ENCODE measurements at places on chromosomes 7 and 10. TPM values are rescaled to one million over a fixed set of nuclear protein-coding genes. Genes with fewer than 3 reads are reported as not detected.

DNA sequence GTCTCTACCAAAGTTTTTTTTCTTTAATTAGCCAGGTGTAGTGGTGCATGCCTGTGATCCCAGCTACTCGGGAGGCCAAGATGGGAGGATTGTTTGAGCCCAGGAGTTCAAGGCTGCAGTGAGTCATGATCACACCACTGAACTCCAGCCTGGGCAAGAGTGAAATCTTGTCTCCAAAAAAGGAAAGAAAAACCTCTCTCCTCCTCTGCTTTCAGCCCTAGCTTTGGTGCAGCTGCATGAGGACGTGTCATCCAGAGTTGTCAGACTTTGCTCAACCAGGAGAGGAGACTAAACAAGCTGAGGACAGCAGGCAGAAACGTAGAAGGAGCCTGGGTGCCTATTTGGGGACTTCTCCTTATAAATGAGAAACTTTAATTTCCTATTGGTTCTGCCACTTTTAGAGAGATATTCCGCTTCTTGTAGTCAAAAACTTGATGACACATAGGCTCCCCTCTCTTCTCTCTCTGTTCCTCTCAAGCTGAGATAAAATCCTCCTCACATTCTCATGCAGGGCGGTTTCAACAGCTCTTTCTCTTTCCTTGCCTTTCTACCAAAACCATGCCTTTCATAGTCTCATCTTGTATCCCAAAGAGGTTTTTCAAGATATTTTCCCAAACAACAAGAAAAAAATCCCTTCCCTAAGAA, 205.4 kb downstream of the ARHGAP12 start:
- no peak for DNase-seq

The GIMAP7 gene
- 18.8 TPM for total RNA-seq

The GCK gene
- 2.4 TPM for total RNA-seq

The LIPJ gene
- 0.87 TPM for total RNA-seq

GRCh38 chr7:81688622-81689411, 81.0 kb downstream of the HGF start:
- no peak for DNase-seq

GRCh38 chr10:63798599-63799498, 277.6 kb downstream of the REEP3 start:
- DNase-seq: peak; percentile 58

The KIF20B gene
- 2.5 TPM for total RNA-seq

GRCh38 chr10:26455567-26456315, 17.6 kb downstream of the APBB1IP start:
- DNase-seq: no peak

DNA sequence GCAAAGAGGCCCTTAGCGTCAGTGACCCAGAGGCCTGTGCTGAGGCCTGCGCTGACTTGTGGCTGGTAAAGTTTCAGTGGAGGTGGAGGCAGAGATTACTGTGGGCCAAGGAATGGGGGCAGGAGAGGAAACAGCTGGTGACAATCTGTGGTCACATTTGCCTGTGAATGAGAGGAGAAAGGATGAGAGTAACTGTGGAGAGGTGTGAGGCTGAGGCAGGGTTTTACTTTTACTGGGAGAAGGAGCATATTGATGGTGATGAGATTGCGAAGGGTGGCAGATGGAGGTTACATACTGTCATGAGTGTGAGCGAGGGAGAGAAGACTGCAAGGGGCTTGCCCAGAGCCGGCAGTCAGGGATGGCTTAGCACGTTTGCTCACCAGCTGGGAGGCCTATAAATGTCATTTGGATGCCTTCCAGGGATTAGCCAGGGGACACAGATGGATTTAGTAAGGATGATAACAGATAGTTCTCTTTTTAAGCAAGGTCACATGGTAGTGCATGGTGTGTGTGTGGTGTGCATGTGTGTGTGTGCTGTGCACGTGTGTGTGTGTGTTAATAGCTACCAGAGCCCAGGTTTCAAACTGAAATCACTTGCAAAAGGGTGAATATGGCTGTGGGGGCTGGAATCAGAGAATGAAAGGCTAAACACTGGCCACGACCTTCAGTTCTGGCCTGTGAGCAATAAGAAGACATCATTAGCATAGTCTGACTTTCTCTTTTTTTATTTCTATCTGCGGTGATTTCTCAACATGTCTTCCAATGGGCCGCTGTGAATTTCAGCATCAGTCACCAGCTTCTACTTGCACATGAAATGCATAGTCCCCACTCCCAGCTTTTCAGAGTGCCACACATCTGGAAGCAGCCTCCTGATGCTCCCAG, 291.5 kb upstream of the ZNF32 start:
- no peak for DNase-seq

DNA sequence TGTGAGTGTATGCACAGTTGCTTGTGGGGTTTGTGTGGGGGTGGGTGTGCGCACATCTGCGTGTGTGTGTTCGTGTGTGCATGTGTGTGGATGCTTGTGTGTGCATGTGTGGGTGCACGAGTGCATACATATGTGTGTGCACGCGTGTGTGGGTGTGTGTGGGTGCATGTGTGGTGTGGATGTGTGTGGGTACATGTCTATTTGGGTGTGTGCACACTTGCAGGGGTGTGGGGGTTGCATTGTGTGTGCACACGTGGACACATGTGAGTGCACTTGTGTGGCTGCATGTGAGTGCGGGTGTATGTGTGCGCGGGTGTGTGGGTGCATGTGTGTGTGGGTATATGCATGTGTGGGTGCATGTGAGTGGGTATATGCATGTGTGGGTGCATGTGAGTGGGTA, 73.7 kb downstream of the NKX6-2 start:
- no peak for DNase-seq

The SRRM3 gene
- 3.1 TPM for total RNA-seq

- DNase-seq: no peak
Measured at GRCh38 chr10:71779641-71780040, 6.3 kb upstream of the VSIR start.

DNA sequence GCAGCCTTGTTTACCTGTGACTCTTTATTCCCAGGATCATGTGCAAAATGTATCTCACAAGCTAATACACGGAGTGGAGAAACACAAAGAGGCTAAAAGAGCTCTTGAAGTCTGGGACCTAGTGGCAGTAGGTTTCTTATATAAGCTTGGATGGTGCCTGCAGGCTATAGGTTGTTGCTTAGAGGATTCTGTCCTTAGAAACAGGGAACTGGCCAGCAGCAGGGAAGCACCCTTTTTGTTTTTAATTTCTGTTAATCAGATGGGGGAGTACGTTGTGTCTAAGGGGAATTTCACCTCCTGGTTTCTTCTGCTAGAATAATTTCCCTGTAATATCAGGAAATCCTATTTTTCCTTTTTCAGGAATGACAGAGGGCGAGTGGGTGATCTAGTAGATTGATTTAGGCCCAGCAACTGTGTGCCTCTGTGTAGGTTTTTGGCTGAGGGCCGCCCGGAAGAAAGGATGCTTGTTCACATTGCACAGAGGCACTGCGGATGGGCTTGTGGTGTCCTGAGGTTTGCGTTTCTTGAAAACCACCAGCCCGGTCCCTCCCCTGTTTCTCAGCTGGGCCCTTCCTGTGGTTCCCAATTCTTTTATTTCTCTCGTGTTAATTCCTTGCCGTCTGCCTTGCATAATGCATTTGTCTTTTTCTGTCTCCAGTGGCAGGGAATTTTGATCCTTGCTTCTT, 158.0 kb downstream of the CAMK1D start:
- DNase-seq: no peak

- DNase-seq: no peak
Measured at GRCh38 chr10:120607016-120607709, 150.1 kb downstream of the PLPP4 start.

GRCh38 chr10:79223091-79224048, 123.9 kb upstream of the PPIF start:
- DNase-seq: peak; percentile 34

The TFEC gene
- 4.8 TPM for total RNA-seq

DNA sequence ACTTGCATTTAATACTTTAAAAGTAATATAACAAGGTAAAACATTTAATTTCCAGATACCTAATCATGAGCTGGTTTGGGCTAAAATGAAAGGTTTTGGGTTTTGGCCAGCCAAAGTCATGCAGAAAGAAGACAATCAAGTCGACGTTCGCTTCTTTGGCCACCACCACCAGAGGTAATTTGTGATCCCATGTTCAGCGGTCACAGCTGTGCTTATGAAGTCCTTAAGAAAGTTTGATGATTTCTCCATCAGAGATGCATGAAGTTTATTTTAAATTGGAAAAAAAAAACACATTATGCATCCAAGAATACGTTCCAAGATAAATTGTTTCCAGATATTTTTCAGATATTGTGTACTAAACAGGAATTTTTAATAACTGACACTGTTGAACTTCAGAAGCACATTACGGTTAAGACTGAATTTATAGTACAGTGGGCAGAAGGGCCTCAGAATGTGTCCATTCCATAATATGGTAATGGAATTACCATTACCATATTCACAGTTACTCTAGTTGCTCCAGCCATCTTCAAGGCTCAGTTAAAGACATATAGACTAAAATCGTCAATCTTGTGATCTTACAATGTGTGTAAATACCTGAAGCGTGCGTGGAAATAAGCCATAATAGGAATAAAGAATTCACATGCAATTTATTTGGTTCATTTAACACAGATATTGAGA, 106.8 kb downstream of the ZMYND11 start:
- no peak for DNase-seq

DNA sequence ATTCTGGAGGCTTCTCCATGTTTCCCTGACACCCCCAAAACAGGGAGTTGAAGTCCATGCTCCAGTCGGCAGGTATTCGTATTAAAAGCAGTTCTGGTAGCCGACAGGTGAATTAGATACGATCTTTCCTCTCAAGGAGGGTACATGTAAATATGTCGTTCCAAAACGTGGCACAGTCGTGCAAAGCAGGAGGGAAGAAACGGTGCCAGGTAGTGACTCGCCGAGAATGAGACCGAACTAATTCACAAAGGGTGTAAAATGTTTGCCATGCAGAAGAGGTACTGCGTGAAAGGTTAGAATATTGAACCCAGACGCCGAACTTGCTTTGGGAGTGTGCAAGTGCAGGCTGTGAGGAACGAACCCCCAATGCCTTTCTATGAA, 483 bp downstream of the EDRF1 start:
- no peak for DNase-seq

The ELFN1 gene
- total RNA-seq: 0.21 TPM

GRCh38 chr10:71604324-71605018, 115.1 kb downstream of the C10orf105 start:
- DNase-seq: no peak

The OLAH gene
- total RNA-seq: 7.6 TPM

DNA sequence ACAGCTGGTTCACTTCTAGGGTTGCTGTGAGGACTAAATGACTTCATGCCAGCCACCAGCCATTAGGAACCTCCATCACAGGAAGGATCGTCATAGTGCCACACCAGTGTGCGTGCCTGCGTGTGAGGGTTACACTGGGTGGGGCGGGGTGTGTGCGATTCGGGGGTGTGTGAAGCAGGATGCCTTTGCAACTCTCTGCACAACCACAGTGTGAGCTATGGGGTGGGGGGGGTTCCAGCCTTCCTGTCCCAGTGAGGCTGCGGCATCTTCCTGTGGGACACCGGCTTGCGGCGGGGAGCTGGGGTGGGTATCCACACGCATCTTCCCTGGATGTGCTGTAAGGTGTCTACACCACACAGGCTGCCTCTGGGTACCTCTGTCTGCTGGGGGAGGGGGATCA, 6.9 kb upstream of the ELFN1 start:
- no peak for DNase-seq

The CNPY1 gene
- total RNA-seq: 0.30 TPM

The AGBL3 gene
- 3.1 TPM for total RNA-seq

DNA sequence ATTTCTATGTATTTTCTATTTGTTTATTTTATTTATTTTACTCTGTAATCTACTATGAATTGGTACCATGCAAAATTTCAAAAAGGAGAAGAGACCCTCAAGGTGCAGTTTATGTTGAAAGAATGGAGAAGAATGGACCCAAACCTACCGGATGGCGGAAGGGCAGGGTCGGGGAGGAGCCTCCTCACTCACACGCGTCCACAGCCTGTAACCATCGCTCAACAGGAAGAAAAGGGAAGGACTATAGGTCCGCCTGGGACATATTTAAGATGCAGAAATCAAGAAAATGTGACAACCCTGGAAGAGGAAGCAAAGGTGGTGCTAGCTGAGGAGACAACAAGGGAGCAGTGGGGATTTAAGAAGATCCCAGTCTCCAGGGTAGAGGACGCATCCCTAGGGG, 158.4 kb downstream of the COBL start:
- DNase-seq: no peak

- DNase-seq: no peak
Measured at GRCh38 chr7:94382746-94383145, 11.9 kb upstream of the COL1A2 start.

The ITPRID1 gene
- total RNA-seq: not detected

DNA sequence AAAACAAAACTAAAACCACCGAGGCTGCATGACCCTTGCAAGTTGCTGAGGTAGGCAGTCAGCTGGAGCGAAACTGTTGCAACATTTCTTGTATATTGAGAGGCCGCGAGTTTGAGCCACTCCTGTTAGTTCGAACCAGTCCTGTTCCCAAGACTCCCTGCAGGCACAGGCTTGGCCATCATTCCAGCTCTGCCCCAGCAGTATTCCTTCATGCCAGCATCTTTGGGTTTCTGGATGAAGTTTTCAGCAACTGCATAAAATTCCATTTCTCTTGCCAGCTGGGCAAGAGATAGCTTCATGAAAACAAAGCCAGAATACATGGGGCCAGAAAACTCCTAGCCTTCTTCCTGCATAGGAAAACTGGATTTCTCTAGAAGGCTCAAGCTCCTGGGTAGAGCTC, 207.6 kb downstream of the FRMD4A start:
- DNase-seq: no peak

- DNase-seq: no peak
Measured at GRCh38 chr10:69362471-69362954, 54.2 kb downstream of the TACR2 start.

DNA sequence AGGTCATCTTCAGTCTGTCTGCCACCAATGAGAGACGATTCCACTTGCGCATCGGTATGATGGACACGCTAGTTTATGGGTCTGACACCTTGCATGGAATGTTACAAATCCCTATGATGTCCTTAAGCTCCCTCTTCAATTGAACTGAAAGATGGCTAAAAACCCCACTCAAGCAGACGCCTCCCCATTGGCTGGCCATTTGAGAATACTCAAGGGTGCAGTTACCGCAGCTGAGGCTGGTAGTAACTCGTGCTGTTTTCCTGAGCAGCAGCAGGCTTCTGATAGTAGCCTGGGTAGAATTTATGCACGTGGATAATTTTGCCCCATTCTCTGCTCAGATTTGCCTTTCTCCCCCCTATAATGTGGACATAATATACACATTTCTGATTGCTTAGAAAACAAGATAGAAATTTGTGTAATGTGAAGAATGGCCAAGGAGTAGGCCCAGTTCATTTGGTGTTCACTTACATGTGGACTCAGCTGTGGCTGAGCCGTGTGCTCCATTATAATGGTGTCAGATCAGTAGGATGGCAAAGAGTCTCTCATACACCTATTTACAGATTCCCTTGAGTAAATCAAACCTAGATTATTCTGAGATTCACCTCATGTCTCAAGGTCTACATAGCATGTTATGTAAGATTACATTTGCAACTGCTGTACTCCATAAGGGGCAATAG, 142.8 kb downstream of the HIBADH start:
- DNase-seq: no peak

The SHTN1 gene
- total RNA-seq: 16.3 TPM
